ENCODE measurements at places on chromosomes 1 and 21.

DNA sequence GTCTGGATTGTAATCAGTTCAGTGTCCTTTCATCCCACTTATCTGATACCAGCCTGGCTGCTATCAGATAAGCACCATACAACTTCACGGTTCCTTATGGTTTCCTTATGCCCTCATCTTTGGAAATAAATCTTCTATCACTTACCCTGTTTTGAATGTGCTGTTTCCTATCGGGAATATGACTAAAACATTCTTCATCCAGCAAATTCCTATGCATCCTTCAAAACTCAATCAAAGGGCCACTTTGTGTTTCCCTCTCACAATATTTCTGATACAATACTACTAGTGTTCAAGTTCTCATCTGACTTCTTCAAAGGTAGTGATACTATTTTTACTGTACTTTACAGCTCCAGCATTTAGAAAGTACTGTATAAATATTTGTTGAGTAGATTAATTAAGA is 513.2 kb downstream of the OMA1 start:
- no peak for DNase-seq

DNA sequence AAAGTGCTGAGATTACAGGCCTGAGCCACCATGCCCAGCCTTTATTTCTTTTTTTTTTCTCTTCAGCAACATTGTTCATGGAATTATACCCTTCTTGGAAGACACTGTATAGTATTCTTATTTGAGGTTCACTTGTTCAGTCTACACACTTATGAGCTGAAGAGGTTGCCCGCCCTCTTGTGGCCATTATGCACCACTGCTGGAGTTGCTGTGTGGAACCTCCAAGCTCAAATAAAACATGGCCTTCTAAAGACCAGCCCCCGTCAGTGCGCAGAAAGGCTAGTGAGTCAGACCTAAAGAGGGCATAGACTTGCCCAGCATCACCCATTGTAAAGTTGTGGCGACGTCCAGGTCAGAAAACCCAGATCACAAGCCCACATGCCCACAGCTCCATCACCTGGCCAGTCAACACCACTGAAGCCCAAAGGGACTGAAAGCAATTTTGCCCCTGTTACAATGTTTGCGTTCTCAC is 20.4 kb downstream of the LURAP1 start:
- peak; percentile 82 for DNase-seq

DNA sequence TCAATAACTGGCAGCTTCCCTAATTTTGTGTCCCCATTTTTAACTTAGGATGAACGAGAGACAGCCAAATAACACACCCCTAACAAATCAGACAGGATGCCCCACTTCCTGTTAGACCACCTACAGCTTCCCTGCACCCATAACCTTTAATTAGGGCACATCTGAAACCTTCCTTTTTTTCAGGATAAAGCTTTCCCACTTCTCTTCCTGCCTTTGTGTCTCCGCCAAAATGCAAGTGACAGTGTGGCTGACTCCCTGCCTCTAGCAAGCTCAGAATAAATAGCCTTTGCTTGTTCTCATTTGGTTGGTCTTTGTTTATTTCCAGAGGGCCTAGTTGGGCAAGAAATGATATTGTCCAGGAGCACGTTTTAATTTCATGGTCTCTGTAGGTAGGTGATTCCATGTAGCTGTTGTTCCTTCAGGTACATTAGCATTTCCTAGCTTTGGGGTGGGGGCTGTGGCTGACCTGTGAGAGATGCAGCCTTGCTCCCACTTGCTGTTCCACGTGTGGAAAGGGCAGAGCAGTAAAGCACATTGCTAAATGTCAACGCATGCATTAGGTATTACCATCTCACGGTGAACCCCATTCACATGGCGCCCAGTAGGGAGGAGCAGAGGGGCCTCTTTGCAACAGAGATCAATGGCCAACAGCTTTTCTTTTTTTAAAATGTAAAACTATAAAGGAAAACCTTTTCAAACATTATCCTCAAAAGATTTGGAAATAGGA is 154.9 kb downstream of the ST6GALNAC3 start:
- no peak for DNase-seq

DNA sequence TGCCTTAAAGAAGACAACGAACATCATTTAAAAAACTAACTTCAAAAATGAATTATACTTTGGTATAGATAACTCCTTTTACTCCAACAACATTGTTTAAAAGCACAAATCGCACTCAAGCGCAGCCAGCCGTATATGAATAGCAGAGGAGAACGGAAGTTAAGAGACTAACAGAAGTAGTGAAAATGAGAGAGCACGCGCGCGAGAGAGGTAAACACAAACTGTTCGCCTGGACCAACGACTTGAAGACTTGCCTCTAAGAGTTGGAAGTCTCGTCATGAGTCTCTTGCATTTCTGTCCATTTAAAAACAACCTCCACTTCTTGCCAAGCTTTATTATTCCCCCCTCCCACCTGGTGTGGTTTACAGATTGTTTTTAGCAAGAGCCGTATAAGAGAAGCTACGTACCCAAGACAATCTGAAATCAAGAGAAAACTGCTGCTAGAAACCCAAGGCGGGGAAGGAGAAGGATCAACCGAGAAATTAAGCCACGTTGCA is 479 bp downstream of the SELENOF start:
- peak; percentile 3 for DNase-seq

DNA sequence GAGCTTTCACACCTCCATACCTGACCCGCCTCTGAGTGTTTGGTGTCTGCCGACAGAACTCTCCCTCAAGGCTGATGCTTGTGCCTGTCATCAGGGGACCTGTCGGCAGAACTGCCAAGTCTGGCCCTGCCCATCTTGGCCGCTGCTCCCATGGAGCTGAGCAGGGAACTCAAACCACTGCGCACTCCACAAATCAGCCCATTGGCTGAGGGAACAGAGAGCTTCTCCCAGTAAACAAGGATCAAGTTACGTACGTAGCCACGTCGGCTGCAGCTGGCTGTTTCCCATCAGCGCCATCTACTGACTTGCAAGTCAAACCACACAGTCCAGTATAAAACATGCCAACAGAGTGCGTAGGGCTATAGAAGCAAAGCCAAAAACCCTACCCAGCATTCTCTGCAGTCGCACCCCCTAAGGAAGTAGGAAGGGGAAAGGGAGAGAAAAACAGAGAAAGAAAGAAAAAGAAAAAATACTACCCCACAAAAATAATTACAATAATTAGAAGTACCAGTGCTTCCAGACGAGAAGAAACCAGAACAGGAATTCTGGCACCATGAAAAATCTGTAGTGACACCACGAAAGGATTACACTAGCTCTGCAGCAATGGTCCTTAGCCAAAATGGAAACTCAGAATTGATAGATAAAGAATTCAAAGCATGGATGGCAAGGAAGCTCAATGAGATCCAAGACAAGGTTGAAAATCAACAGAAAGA is 13.1 kb downstream of the KRTAP13-1 start:
- DNase-seq, result peak; percentile 35

- no peak for DNase-seq
Observed at GRCh38 chr1:3889936-3890335, 10.1 kb downstream of the C1orf174 start.

- no peak for DNase-seq
Observed at GRCh38 chr1:42014823-42015222, 96.1 kb upstream of the HIVEP3 start.

GRCh38 chr1:168485048-168485447 is 58.7 kb downstream of the XCL2 start:
- no peak for DNase-seq

DNA sequence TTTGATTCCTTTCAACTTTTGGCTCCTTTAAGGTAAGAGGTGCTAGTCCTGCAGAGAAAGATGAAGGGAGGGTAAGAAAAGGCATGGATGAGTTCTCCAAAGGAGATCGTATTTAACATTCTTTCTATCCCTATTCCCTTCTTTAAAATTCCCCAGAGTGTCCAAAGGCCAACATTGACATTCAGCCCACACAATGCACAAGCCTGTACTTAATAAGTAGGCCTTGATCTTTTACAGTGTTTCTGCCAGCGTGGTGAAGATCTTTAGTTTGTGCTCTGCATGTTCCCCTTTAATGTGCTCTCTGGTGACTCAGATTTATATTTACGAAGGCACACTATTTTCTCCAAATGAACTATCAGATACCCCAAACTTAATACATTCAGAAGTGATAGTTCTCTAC is 582.5 kb upstream of the RGS18 start:
- DNase-seq, result no peak

GRCh38 chr1:170247751-170248521 is 102.2 kb downstream of the NTMT2 start:
- DNase-seq, result no peak

GRCh38 chr1:203179667-203180005 is 4.0 kb upstream of the MYBPH start:
- no peak for DNase-seq

DNA sequence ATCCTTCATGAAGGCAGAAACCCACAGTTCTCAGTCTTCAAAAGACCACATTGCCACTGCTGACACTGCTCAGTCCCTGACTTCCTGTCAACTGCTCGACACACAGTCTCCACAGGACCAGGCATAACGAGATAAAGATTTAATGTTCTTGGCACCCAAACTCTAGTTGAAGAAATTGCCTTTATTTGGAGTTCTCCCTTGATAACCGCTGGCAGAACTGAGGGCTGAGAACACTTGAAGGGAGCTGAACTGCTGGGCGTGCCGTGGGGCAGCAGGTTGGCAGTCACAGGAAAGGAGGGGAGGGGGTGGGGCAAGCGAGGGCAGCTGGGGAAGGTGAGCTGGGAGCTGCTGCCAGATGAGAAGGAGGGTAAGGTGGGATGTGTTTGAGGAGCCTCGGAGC is 15.9 kb downstream of the HENMT1 start:
- no peak for DNase-seq

DNA sequence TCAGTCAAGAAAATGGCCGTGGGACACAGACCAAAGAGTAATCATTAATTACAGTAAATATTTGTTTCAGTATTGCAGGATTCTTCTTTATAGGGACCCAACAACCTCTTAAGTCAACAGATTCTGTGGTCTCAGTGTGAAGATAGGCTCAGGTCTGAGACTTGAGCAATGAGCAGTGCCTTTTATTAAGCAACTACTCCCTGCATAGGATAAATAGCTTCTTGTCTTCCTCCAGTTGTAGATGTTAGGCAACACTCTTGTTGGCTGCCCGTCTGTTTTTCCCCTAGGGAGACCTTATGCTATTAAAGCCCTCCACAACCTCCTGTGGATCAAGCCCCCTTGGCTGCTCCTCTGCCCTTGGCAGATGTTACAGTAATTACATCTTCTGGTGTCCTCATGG is 1.8 kb upstream of the OMA1 start:
- no peak for DNase-seq

DNA sequence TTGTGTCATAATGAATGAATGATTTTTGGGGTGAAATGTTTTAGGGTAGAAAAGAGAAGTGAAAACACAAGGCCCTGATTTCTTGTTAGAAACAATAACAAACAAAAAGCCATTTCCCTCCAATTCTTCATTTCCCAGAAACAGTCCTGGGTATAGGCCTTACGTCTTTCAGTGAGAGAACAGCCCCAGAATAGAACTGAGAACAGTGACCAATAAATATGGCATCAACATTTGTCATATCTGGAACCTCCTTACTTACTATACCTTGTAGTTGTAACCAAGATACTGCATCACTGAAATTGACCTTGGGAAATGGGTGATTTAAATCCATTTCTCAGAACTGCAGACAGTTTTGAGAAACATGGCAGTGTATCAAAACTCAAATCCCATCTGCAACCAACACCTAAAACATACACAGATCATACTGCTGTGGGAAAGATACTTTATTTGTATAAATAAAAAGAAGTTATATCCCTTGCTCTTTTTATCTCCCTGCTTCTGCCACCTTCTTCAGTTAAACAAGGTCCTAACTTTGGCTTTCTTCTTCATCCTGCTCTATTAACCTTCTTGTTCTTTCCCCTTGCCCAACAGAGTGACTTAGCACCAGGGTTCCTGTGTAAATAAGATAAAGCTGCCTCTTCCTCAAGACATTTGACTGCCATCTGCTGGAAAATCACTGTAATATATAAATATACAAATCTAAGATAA is 19.5 kb downstream of the XKR8 start:
- no peak for DNase-seq

DNA sequence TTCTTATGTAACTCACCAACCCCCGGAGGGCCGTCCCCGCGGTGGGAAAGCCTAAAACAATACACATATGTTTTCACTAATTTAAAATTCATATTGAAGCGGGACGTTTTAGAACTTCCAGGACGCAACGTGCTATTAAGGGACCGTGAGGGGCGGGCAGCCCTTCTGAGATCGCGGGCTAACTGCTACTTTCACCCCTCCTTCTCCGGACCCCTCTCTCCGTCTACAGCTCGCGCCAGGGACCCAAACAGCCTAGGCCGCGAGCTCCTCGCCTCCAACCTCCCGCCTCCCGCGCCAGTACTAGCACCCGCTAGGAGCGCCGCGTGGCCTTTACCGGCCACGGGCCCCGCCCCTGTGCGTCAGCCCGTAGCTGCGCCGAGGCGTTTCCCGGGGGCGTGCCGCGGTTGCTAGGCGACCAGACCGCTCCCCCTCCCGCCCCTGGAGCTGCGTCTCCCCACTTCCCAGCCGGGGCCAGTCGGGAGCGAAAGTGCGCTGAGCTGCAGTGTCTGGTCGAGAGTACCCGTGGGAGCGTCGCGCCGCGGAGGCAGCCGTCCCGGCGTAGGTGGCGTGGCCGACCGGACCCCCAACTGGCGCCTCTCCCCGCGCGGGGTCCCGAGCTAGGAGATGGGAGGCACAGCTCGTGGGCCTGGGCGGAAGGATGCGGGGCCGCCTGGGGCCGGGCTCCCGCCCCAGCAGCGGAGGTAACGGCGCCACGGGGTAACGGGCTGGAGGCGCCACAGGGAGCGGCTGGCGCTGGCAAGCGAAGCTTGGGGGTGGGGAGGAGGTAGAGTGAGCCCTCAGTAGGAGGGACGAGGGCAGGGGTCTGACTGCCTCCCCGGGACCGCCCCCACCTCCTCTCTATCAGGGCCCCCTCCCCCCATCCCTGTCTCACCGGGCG is at the start of gene DYRK3:
DYRK3 (plus strand) TSS at position 457 of the 898 bp plus-strand sequence; CDS start at position 625, 168 bp downstream.
- DNase-seq, result peak; percentile 96

DNA sequence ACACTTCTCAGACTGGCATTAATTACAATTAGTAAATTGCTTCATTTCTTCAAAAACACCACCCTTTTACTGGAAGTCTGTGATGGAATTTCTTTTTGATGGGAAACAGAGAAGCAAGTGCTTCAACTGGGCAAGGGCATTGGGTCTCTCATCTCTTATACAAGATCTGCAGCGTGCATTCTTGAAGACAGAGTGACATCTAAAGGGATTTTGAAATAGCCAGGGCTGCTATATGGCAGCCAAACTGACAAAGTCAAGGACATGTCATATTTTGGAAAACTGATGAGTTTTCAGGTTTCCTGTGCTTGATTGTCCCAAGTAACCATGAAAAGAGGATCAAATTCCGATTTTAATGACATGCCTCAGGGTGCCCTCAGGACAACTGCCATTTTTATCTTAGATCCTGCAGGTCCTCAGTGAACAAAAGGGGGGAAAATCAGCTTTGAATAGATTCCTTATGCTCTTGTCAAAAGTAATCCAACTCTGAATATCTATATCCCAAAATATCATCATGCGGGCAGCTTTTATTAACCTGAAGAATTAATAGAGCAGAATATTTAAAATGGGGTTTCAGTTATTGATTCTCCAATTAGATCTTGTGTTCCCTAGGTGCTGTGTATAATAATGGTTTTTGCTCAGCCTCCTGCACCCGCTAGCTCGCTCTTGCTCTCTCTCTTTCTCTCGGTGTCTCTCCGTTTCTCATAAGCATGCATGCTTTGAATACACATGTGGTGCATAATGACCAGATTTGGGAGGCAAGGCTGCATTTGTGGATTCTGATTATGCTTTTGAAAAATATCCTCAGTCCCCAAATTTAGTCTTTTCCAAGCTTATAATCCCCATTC is 221.8 kb downstream of the TTLL7 start:
- no peak for DNase-seq

All from NCI-H2081 (cell line).